ENCODE measurements at places on chromosomes 1 and 21.

DNA sequence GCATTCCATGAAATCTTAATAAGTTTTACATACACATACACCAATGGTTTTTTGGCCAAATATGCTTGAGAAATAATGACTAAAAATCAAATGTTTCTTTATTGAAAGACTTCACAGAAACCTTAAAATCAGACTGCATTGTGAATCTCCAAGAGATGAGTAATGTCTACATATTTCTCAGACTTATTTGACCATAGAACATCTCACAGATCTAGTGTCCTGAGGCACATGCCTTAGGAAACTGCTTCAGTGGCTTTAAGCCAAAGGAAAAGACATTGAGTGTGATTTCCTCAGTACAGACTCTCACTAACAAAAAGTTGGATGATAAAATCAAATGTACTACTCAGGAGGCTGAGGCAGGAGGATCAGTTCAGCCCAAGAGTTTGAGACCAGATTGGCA is 6.2 kb upstream of the C1orf105 start:
- DNase-seq = no peak

DNA sequence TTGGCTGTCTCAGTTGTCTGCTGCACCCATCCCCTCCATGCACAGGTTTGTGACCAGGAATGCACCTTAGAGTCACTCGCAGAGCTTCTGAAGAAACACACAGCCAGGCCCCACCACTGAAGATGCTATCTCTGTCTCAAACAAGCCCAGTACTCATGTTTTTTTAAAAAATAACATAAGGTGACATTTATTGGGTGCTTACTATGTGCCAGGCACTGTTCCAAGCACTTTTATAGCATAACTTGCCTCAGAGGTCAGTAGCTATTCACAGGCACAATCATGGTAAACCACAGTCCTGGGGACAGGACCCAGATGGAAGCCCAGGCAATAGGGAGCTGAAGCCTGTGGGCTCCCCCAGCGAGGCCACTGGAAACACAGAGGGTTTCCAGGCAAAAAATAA is 8.8 kb upstream of the ATP13A2 start:
- no peak for DNase-seq

DNA sequence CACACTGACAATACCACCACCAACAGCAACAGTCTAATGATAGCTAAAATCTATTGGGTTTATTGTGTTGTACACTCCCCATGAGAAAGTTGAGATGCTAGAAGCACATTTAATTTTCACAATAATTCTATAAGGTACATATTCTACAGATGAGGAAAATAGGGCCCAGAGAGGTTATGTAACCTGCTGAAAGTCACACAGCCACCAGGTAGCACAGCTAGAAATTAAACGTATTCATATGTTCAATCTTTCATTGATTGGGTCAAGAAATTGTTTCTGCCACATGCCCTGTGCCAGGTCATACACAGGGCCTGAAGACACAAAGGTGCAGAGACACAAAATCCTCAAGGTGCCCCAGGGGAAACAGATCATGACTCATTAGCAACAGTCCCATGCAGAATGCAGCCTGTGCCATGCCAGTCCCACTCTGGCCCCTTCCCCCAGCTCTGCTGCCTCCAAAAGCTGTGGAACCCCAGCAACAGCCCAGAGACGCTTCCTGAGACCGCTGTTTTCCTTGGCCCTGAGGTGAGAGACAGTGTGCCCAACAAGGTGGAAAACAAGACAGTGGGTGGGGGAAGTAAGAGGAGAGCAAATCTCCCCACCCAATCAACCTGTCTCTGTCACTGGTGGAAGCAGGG is 32.1 kb downstream of the GJA4 start:
- no peak for DNase-seq

GRCh38 chr1:71785450-71785849 is 496.9 kb downstream of the NEGR1 start:
- DNase-seq = no peak

- no peak for DNase-seq
These were observed 276.0 kb downstream of the TM2D1 start for GRCh38 chr1:61448914-61449313.

DNA sequence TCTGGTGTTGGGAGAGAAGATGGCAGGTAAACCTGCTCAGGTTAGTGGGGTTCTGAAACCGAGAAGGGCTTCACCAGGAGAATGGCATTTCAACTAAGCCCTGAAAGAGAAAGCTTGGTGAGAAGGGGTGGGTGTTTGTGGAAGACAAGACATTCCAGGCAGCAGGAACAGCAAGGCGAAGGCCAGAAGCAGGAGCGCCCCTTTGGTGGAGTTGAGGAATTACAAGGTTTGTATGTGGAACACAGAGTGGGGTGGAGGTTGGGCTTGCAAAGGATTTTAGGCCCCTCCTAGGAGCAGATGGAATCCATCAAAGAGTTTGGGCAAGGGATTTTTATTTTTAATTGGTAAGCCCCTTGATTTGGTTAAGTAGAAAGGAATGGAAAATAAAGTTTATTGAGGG is 24.8 kb upstream of the ELOA start:
- no peak for DNase-seq

GRCh38 chr1:165468726-165469249 is 23.9 kb upstream of the RXRG start:
- no peak for DNase-seq

GRCh38 chr1:67710417-67710816 is 25.4 kb downstream of the GADD45A start:
- no peak for DNase-seq

DNA sequence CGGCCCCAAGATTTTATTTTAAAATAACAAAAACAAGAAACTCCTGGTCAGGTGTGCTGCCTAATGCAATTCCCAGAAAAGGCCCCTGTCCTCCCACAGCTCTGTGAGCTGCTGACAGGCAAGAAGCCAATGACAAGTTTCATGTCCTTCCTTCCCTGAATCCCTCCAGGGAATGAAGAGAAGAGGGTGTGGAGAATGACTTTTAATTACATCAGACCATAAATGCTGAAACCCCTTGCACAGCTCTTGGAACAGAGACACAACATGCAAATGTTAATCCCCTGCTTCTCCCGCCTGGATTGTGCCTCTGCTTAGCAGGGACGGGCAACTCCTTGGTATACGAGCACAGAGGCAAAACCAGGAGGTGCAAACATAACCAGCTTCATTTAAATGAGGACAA is 228.1 kb upstream of the CAMK1G start:
- no peak for DNase-seq

Data from stimulated activated CD4-positive, alpha-beta T cell treated with anti-CD3 and anti-CD28 coated beads, Interleukin-15, amount 100 ng/mL, for 1 hour (primary cell).